ENCODE measurements at places on chromosomes 12 and 14.

GRCh38 chr14:75395862-75396261, 32.0 kb upstream of the JDP2 start:
- DNase-seq = no peak

DNA sequence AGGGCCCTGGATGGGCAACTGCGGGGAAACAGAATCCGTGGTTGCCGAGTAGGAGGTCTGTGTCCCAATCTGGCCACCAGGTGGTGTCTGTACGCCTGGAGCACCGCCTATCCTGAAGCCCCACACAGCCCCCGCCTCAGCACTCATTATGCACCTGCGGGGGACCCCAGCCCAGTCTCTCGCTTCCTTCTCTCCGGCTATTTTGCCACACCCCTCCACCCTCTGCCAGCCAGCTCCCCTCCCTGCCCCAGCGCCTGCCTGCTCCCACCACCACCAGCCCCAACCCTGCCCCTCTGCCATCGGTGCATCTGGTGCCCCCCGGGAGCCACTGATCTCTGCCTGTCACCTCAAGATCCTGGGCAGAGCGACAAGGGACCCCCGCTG, 2.2 kb upstream of the NXPH4 start:
- peak; percentile 84 for DNase-seq

- DNase-seq = no peak
These were observed 187.5 kb upstream of the OR4E1 start for GRCh38 chr14:21861153-21861552.

DNA sequence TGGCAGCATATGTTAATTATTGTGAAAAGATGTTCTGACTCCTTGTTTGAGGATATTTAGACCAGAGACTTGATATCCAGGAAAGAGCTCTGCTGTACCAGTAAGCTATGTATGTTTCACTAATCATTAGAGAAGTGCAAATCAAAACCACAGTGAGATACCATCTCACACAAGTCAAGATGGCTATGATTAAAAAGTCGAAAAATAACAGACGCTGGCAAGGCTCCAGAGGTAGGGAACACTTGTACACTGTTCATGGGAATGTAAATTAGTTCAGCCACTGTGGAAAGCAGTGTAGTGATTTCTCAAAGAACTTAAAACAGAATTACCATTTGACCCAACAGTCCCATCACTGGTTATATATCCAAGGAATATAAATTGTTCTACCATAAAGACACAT, 171.6 kb downstream of the DPY19L2 start:
- no peak for DNase-seq
